ENCODE measurements at places on chromosomes 3 and 15. TPM values are rescaled to one million over a fixed set of nuclear protein-coding genes. Genes with fewer than 3 reads are reported as not detected.

DNA sequence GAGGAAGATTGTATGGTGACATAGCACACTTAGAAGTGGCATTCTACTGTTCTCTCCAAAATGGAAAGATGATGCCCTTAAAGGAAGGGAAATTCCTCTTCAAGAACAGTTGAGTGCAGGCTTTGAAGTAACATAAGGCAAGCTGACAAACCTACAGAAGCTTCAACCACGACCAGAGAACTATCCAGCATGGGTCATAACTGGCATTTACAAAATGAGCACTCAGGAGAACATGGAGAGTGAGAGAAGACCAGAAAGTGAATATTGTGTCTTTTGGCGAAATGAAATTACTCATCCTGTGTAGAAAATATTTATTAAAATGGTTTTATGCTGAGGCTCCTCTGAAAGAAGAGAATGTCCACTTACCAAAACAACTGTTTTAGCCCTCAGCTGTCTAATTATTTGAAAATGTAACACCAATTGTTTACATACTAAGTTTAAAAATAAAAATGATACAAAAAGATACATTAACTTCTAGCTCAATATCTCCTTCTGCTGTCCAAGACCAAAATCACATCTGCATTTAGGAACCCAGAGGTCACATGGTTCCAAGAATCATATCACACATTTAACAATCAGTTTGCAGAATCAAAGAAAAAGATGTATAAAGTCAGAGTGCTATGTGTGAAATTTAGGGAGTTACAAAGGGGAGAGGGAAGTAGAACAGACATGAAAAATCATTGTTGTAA is 216.9 kb downstream of the ATP8B4 start:
- H3K27ac ChIP-seq: no peak overlapping the region
- H3K27me3 ChIP-seq: peaks cover 5% of the 10 kb centered on the region
- no peak for DNase-seq

OIP5 gene
- total RNA-seq: 15.3 TPM

BTLA gene
- total RNA-seq: 21.3 TPM

GRCh38 chr3:195550723-195551122 is 7.6 kb upstream of the PPP1R2 start:
- H3K36me3 ChIP-seq: no peaks in the 10 kb centered on the region
- peak overlapping the region; percentile 95 for H3K27ac ChIP-seq
- DNase-seq: peak; percentile 53
- H3K27me3 ChIP-seq: no peaks in the 10 kb centered on the region
- H3K4me3 ChIP-seq: peak overlapping the region; percentile 70

APH1B gene
- total RNA-seq: 30.6 TPM

DNA sequence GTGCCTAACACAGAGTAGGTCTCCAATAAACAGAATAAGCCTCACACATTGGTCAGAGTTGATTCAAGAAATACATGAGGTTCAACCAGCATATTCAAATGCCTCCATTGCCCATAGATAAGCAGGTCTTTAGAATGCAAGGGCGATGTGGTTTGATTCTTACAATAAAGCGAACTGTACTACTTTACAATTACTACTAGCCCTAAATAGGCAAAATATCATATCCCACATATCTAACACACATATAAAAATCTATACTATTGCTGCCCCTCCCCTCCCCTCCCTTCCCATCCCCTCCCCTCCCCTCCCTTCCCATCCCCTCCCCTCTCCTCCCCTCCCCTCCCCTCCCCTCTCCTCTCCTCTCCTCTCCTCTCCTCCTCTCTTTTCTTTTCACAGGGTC is 6.7 kb upstream of the GRM7 start:
- H3K36me3 ChIP-seq: no peaks in the 10 kb centered on the region

DNA sequence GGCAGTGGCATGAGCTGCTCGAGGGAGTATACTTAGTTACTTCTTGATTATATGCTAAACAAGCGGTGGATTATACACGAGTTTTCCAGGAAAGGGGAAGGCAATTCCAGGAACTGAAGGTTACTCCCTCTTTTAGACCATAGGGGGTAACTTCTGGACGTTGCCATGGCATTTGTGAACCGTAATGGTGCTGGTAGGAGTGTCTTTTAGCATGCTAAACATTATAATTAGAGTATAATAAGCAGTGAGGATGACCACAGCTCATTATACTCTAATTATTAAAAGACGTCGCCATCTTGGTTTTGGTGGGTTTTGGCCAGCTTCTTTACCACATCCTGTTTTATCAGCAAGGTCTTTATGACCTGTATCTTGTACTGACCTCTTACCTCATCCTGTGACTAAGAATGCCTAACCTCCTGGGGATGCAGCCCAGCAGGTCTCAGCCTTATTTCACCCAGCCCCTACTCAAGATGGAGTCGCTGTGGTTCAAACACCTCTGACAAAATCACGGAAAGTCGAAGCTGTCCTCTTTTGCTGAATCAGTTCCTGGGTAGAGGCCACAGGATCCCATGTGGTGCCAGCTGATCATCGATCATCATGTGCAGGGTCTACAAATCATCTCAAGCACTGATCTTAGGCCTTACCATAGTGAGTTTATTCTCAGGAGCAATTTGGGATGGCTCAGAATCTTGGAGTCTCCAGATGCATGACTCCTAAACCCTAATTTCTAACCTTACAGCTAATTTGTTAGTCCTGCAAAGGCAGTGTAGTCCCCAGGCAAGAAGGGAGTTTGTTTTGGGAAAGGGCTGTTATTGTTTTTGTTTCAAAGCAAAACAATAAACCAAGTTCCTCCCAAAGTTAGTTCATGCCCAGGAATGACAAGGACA is 149.1 kb downstream of the TJP1 start:
- H3K27me3 ChIP-seq: peaks cover 23% of the 10 kb centered on the region
- H3K27ac ChIP-seq: no peak overlapping the region
- no peaks in the 10 kb centered on the region for H3K36me3 ChIP-seq
- no peak for DNase-seq
- no peak overlapping the region for H3K4me3 ChIP-seq
- H3K4me1 ChIP-seq: no peaks in the 10 kb centered on the region

DNA sequence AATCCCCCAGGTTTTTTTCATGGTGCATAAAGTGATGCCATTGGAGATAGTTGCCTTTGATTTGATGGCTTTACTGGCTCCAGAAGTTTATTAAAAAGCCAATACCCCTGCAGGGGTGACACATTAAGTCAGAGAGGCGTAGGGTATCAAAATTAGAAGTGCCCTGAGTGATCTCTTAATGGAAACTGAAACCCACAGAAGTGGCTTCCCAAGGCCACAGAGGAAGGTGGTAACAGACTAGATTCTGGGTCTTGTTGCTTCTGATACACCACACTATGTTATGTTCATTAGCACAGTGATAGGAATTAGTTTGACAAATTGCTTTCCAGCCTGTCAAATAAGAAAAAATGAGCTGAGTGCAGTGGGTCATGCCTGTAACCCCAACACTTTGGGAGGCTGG is 112.3 kb downstream of the IQCH start:
- H3K27ac ChIP-seq: no peak overlapping the region
- peaks cover 19% of the 10 kb centered on the region for H3K27me3 ChIP-seq
- no peak overlapping the region for H3K4me3 ChIP-seq
- no peaks in the 10 kb centered on the region for H3K36me3 ChIP-seq

DNA sequence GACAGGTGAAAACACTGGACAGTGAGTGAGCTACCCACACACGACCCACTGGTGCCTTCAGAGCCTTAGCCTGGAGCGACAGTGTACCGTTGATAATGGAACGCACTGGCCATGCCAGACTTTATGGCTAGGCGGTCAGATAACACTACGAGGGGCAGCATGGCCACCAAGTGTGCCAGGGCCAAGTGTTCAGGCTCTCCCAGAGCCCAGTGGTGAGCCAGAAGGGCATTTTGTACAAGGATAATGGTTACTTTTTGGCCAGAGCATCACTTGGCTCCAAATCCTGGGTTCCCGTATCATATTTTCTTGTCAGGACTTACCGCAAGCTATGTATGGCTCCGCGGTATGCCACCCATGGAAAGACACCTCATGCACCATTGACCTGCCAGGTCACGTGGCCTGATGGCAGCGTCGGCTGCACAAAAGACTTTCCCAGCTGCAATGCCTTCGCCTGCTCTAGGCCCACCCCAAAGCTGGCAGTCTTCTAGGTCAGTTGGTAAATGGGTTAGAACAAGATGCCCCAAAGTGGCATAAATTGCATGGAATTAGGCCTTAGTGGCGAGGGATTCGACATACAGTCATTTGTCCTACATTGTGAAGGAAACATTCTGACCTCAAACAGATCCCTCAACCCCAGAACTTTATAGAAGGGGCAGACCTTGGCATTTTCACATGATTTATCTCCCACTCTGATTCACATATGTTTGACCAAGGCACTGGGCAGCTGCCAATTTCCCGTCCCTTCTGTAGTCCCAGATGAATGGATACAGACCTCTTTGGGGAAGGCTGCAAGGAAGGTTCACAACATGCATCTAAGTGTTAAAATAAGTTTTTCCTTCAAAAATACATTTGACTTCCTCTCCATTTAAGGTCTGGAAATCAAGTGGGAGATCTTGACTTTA is 12.2 kb upstream of the SLC28A1 start:
- no peak overlapping the region for H3K4me3 ChIP-seq
- H3K4me1 ChIP-seq: no peaks in the 10 kb centered on the region
- no peaks in the 10 kb centered on the region for H3K27me3 ChIP-seq
- H3K27ac ChIP-seq: no peak overlapping the region

USP13 gene
- total RNA-seq: 12.4 TPM

CKMT1B gene
- total RNA-seq: not detected

KY gene
- not detected for total RNA-seq

GRCh38 chr3:49839193-49839809 is 17.1 kb downstream of the TRAIP start:
- H3K36me3 ChIP-seq: peaks cover 17% of the 10 kb centered on the region
- no peaks in the 10 kb centered on the region for H3K4me1 ChIP-seq
- no peak overlapping the region for H3K4me3 ChIP-seq
- H3K27me3 ChIP-seq: no peaks in the 10 kb centered on the region
- peak; percentile 78 for DNase-seq

C3orf49 gene
- not detected for total RNA-seq

DNA sequence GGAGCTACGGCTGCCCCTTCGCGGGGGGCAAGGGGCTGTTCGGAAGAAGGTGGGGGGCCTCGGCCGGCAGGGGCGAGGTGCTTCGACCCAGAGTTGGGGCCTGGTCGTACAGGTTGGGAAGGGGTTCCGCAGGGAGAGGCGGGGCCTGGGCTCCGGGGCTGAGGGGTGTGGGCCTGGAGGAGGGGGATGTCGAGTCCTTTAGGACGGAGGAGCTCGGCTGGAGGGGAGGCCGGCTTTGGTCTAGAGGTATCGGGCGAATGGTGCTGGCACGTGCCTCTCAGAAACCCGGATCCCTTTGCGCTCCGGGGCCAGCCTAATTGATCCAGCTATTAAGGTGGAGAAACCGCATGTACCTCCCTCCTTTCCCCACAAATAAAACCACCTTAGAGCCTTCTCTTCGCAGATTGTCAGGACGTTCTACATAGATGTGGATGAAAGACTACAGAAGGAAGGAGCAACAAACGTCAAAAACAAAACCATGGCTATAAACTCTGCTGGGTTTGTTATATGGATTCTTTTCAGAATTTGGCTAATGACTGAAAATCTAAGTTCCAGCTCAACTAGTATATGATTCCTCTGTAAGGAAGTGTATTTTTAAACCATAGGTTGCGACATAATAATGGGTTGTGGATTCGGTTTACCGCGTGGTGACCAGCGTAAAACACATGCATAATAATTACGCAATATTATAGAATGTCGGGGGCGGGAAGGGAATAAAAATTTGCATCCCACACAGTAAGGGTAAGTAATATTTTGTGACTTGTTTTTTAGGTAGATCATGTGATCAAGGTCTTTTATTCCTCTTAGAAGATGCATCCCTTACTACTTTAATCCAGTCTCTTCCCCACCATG is 644 bp upstream of the NGLY1 start:
- peak overlapping the region; percentile 86 for H3K4me3 ChIP-seq
- H3K4me1 ChIP-seq: peaks cover 54% of the 10 kb centered on the region
- peak overlapping the region; percentile 73 for H3K27ac ChIP-seq

PPP2R3A gene
- 0.49 TPM for total RNA-seq

DNA sequence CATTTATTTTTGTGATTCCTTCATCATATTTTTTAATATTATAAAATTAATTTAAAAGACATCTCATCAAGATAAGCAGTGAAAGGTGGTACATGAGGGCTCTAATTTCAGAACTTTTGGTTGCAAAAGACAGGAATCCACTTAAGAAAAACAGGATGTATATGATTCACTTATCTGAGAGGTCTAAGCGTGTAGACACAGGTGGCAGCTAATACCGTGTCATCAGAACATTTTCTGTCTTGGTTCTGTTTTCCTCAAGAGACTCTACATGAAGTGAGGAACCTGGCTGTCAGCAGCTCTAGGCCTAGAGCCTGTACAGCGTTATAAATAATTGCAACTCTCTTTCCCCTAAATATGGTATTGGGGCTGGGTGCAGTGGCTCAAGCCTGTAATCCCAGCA is 433.7 kb upstream of the NAALADL2 start:
- H3K27ac ChIP-seq: no peak overlapping the region
- DNase-seq: no peak
- H3K36me3 ChIP-seq: no peaks in the 10 kb centered on the region
- H3K4me1 ChIP-seq: no peaks in the 10 kb centered on the region

DNA sequence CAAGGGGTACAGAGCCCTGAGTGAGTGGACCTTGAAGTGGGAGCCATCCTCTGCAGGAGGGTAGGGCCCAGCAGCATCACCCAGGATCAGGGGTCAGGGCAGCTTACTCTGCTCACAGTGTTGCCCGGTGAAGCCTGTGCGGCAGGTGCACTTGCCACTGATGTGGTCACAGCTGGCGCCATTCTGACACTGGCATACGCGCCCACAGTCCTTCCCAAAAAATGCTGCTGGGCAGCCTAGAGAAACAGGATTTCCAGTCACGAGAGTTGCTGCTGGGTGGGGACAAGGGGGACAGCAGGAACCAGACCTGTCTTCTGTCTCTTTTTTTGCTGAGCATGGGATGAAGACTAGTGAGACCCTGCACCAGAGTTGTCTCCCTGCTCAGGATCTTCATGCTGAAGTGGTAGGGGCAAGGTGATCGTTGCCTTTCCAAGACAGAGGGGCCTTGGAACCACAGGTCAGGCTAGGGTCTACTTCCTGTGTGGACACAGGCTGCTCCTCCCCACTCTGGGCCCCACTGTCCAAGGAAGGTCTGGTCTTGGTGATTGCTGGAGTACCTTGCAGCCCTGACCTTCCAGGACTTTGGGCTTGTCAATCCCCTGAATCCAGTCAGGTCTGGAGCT is 46.9 kb downstream of the RAB11A start:
- peak overlapping the region; percentile 72 for H3K4me3 ChIP-seq
- no peaks in the 10 kb centered on the region for H3K27me3 ChIP-seq
- peaks cover 4% of the 10 kb centered on the region for H3K36me3 ChIP-seq

DNA sequence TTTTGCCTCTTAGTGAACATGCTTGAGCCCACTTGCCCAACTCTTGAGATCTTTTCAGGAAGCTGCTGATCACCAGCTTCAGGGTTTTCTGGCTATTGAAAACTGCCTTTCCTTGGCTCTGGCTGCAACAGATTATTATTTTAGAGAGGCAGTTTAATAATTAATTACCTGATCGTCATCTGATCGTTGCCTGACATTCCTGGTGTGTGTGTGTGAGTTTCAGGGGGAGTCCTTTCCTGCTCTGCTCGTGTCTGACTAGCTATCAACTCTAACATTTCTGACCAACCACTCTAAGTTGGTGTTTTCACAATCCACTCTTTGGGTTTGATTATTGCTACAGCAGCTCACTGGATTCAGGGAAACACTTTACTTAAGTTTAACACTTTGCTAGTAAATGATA is 84.3 kb upstream of the SPATA16 start:
- no peaks in the 10 kb centered on the region for H3K4me1 ChIP-seq
- H3K4me3 ChIP-seq: no peak overlapping the region
- no peaks in the 10 kb centered on the region for H3K27me3 ChIP-seq
- H3K36me3 ChIP-seq: no peaks in the 10 kb centered on the region
- no peak for DNase-seq

- no peaks in the 10 kb centered on the region for H3K4me1 ChIP-seq
- H3K4me3 ChIP-seq: no peak overlapping the region
- DNase-seq: no peak
- no peak overlapping the region for H3K27ac ChIP-seq
- H3K36me3 ChIP-seq: no peaks in the 10 kb centered on the region
- peaks cover 5% of the 10 kb centered on the region for H3K27me3 ChIP-seq
These were observed 452.1 kb upstream of the RASGRP1 start for GRCh38 chr15:39016706-39017105.

NRG4 gene
- not detected for total RNA-seq

HIGD1A gene
- 54.0 TPM for total RNA-seq
